AG20443 (cell line): ENCODE measurements at places on chromosomes 11 and 22.

DNA sequence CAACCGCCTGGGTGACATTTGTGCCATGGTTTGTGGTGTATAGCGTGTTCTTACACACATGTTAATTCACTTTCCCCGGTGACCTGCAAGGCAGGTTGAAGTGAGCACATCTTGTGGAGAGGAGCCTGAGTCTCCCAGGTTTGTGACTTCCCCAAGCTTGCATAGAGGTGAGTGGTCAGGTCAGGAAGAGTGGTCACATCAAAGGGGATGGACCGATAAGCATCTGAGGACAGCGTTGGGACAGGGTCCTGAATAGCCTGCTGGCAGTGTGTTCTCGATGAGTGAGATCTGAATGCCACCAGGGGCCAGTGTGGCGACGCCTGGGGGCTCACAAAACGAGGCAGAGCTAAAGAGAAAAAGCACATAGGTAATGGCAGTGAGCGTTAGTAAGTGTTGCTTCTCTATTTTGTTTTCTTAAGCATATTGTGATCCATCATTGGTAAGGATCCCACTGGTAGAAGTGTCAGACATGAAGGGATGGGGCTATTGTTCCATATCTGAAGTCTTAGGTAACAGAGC, 154.6 kb downstream of the GRIK4 start:
- no peak for DNase-seq

DNA sequence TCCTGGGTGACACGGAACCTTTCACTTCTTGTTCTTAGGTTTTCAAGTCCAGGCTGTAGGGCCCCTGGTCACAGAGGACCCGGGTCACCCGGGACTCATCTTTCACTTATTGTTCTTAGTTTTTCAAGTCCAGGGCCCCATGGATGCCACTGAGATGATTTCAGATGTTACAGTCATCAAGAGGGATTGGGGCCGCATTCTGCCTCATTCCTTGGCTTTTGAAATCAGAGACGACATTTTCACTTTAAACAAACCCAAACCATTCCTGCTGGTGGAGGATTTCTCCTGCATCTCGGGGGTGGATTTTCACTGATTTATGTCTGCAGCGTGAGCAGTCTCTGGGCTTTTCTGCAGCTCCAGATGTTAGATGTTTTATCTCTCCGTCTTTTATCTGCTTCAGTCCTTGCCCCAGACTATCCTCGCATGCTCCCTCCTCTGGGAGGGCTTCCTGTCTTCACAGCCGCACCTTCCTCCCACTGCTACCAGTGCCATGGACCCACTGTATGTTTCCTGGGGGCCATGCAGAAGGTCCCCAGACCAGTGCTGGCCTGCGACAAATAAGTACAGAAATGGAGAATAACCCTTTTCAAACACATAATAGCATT, 27.4 kb downstream of the FBLN1 start:
- DNase-seq: peak; percentile 63

DNA sequence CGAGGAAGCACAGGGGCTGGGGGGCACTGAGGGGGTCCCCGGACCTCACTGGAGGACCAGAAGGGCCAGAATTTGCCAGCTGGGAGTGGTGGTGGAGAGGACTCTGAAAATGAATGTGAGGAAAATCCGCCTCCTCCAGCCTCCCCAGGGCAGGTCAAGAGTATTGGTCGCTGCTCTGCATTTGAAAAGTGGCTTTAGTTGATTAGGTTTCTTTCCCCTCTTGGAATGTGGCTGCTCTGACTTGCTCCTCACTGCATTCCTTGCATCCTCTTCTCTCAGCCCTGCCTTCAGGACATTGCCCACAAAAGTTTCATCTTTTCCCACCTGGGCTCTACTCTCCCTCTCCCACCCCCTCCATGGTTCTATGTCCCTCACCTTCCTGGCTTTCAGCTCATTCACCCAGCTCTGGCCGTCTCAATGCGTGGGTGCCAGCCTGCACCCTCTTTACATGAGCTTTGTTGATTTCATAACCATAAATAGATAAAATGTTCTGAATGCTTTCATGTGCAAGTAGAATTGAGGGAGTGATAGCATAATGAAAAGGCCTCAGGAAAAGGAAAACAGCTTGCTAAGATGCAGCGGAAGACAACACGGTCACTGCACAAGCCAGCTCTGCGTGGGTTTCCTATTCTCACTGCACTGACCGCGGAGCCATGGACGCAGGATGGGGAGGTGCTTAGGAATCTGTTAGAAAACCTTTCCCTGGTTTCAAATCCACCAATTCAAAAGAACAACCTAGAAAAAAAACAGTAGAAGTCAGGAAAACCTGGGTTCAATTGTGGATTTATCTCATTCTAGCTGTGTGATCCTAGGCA, 6.5 kb upstream of the NPAS4 start:
- no peak for DNase-seq

DNA sequence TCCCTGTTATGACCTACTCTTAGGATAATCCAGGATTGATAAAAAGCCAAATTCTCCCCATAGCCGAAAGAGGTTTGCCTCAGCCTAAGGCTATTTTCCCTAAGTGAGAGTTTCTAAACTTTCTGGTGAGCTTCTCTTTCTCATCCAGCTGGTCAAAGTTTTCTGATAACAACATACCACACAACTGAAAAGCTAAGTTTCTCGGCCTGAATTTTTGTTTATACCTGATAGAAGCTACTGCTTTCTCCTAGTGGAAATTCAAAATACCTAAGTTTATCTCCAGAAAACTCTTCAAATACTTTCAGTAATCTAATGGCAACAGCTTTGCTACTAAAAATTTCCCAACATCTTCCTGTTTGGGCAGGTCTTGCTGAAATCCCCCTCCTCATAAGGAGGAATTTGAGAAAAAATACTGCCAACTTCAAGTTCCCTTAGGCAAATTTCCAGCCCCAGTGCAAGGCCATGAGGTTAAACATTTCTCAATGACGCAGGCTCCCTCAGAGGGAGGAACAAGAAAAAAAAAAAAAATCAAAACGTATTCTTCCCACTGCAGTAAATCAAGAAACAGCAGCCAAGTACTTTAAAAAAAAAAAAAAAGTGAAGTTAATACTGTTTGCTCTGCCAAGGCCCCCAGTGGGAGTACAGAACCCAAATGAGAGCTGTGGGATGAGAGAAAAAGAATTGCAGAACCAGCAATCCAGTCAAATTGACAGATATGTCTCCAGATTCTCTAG, 127.0 kb downstream of the MRTFA start:
- DNase-seq: peak; percentile 56

DNA sequence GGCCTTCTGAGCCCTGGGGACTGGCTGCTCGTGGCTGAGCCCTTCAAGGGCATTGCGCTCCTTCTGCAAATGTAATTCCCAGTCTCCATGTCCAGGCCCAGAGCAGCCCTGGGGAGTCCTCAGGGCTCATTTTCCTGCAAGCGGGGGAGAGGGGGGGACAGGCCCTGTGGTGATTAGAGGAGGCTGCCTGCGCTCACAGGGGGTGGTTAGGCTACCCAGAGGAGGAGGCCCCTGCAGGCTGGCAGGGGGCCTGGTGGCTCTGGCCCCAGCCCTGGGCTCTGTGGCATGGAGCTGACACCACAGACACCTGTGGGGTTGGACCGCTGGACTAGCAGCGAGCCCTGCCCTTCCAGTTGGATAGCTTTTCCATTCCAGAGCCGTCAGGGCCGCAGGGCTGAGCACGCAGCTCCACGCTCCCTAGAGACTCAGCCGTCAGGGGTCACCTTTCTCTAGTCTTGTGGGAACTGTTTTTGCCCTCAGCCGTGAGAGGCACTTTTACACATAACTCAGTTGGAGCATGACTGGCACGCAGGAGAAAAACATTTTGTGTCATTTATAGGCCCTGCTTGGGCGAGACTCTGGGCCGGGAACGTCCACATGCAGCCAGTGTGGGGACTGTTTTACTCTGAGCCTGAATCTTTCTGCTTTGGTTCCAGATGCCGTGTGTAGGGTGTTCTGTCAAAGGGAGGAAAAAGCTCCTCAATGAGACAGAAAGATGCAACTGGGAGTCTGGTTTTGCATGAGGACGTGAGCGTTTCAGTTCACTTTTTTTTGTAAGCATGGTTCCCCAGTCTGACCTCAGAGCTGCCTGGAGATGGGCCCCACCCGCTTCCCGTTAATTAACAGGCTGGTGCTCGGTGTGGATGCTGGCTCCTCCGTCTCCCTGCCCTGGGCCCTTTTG, 58.1 kb downstream of the LRP5 start:
- DNase-seq: peak; percentile 56

- DNase-seq: no peak
Measured at GRCh38 chr11:65382804-65383368, 440 bp upstream of the SLC25A45 start.

- DNase-seq: peak; percentile 69
Measured at GRCh38 chr22:23856721-23857605, 712 bp upstream of the SLC2A11 start.

DNA sequence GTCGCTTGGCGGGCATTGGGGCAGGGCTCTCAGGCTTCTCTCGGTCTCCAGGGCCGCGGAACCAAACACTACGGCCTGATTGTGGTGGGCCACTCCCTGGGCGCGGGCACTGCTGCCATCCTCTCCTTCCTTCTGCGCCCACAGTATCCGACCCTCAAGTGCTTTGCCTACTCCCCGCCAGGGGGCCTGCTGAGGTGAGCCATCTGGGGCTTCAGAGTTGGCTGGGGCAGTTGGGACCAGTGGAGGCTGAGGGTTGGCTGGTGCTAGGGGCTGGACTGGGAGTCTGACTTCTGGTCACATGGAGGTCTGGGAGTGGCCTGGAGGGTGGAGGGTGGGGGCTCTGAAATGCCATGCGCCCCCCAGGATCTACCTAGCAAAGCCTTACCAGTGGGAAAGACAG, 15.3 kb upstream of the MYRF start:
- DNase-seq: no peak

DNA sequence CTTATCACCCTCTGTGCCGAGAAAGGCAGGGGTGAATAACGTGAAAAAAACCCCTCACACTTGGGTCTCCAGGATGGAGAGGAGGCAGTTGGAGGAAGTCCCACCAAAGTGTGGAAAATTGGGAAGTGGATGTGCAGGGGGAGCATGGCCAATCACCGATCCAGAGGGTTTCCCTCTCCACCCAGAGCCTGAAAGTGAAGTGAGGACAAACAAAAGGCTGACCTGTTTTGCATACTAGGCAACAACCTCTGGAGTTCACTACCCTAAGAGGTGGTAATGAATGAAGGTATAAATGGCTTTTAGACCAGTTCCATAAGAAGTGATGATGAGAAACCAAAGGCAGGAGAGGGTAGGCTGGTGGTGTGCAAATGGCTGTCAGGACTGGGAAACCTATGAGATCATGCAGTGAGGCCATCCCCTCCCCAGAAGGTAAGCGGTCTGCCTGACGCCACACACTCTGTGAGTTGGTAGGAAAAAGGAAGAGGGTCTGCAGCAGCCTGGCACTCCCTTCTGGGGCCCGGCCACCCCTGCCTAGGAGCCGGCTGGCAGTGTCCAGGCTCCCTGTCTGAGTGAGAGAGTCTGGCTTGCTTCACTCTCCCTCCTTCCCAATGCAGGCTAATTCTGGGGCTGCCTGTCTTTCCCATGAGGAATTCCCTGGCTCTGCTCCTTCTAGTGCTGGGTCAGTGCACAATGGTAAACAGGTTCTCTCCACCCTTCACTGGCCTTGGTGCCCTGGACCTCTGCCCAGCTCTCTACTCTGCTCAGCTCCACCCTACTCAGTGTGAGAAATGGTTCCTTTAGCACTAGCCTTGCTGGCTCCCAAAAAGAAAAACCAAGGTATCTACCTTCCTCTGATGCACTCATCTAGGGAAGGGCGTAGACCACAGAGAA, 15.6 kb downstream of the TBC1D10A start:
- DNase-seq: peak; percentile 82

GRCh38 chr11:27255447-27255828, 107.6 kb downstream of the CCDC34 start:
- DNase-seq: peak; percentile 51

GRCh38 chr11:16365581-16366228, 9.4 kb upstream of the SOX6 start:
- DNase-seq: no peak

DNA sequence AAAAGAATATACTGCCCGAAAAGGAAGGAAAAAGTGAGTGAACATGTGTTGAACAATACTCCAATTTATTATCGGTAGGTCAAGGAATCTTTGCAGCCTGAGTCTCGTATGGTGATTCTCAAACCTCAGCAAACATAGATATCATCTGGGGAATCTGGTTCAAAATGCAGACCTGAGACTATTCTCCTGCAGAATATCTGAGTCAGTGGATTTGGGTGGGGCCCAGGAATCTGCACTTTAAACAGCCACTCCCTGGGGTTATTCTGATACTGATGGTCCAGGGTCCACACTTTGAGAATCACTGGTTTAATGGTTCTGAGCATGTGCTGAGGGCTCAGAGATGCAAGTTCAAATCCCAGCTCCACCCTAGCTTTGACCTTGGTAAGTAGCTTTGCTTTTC, 53.6 kb upstream of the GRK3 start:
- no peak for DNase-seq

DNA sequence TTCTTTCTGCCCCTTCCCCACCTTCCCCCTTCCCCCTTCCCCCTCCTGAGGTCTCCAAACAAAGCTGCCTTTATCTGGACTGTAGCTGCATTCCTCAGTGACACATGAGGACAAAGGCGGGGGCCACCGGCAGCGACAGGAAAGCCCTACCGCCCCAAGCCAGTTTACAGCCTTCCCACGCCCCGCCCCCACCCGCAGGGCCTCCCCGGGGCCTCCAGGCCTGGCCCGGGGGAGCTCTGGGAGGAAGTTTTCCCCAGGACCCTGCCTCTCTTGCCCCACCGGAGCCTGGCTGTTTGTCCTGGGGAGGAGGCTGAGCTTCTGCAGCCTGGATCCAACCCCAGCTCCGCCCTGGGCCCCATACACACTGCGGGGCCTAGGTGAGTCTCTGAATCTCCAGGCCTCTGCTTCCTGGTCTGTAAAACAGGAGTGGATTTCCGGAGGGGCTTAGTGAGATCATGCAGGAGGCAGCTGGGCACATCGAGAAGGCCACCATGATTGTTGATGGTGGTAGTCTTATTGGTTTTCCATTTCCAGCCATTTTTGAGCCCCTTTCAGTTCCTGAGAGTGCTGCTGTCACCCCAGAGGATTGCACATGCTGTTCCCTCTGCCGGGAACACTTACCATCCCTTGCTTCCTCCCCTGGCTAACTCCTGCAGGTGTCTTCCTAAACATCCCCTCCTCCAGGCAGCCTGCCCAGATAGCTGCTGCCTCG, 130.7 kb downstream of the MN1 start:
- peak; percentile 35 for DNase-seq

- no peak for DNase-seq
Measured at GRCh38 chr11:69167916-69168691, 12.4 kb downstream of the SMIM38 start.

- no peak for DNase-seq
Measured at GRCh38 chr11:15195454-15196200, 80.9 kb downstream of the INSC start.

DNA sequence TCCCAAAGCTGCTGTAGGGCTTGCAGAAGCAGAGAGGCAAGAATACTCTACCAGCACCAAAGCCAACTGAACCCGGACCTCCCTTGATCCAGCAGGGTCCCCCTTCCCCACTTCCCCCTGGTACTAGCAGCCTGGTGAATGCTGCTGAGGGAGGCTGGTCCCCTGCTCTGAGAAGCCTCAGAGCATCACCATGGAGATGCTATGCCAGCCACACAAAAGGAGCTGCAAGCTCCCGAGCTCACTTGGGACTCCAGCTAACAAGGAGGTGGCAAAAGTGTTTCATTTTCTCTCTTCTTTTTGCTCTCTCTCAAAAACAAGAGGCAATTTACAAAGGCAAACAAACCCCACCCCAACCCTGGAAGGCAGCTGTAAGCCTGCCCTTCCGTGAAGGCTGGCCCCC, 509.8 kb downstream of the BUD13 start:
- no peak for DNase-seq
